ENCODE measurements at places on chromosomes 7 and 10.
A peak's percentile ranks its signal among the peaks of the same experiment; 100 is the strongest.

DNA sequence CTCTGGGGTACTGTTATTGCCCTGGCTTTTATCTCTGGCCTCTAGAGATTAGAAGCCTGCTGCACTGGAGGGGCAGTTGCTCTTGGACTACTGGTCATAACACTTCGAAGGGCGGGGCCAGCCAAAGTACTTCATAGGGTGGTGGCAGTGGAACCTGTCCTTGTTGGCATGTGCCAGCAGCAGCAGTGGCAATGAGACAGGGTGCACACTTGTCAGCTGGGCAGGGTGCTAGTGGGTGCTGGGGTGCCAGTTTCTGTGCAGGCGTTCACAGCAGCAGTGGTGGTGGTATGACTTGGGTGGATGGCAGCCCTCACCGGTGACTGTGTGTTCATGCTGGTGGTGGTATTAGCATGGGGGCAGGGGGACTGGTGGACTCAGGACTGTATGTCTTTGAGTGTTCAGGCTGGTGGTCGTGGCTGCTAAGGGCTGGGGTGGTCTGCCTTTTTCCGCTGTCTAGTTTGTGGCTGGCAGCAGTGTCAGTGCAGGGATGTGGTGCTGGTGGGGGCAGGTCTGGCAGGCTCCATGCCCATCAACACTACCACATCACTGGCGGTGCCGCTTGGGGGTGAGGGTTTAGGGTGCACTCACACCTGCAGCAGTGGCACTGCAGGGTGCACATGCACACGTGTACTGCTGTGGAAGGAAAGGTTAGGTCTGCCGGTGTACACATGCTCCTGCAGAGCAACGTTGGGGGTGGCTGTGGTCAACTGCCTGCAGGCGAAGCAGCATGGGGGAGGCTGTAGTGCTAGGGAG lies 176.1 kb upstream of the CDC14C start:
- no peak for DNase-seq

- no peak for DNase-seq
These were observed 42.4 kb upstream of the SEPTIN7 start for GRCh38 chr7:35758421-35758820.

DNA sequence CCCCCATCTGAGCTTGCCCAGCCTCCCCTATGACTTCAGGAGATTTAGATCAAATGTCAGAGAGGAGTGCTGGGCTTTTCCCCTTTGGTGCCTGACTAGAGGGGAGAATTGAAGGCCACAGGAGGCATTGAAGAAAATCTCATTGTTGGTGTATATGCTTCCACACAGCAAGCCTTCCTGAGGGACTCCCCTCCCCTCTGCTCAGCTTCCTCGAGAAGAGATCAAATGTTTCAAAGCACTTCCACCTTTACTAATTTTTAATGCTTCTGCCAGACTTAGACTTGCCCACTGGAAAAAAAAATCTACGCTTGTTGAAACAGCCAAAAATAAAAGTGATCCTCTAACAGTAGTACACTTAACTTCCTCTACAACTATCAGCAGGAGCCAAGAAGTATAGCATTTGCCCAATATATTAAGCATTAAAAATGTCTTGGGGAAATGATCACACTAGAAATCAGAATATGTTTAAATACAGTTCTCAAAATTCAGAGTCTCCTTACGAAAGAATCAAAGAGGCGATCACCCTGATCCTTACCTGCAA lies 79.3 kb downstream of the FZD1 start:
- DNase-seq, result no peak

DNA sequence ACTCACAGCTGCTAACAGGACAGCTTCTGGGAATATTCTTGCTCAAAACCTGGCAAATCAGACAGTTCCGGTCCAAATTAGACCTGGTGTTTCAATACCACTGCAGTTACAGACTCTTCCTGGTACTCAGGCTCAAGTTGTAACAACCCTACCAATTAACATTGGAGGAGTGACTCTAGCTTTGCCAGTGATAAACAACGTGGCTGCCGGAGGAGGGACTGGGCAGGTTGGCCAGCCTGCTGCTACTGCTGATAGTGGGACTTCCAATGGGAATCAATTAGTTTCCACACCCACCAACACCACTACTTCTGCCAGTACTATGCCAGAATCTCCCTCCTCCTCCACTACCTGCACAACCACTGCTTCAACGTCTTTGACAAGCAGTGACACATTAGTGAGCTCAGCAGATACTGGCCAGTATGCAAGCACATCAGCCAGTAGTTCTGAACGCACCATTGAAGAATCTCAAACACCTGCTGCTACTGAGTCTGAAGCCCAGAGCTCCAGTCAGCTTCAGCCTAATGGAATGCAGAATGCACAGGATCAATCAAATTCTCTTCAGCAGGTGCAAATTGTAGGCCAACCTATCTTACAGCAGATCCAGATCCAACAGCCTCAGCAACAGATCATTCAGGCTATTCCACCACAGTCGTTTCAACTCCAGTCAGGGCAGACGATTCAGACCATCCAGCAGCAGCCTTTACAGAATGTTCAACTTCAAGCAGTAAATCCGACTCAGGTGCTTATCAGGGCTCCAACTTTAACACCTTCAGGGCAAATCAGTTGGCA lies 2.1 kb downstream of the SP4 start:
- DNase-seq, result no peak

DNA sequence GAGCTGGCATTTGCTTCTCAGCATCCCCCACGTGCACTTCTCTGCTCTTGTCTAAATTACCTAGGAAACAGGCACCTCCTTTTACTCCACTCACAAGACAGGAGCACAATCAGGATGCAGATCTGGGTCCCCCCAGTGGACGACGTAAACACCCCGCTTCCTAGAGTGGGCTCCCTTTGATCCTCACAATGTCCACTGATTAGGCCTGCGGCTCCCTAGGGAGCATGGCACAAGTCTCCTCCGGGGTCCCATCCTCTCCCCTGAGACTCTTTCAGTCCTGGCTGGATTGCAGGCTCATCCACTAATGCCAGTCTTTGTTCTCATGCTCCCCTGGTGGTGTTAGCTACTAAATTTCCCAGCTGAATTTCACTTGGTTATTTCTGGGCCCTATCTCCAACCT lies 98.3 kb downstream of the GLI3 start:
- no peak for DNase-seq

DNA sequence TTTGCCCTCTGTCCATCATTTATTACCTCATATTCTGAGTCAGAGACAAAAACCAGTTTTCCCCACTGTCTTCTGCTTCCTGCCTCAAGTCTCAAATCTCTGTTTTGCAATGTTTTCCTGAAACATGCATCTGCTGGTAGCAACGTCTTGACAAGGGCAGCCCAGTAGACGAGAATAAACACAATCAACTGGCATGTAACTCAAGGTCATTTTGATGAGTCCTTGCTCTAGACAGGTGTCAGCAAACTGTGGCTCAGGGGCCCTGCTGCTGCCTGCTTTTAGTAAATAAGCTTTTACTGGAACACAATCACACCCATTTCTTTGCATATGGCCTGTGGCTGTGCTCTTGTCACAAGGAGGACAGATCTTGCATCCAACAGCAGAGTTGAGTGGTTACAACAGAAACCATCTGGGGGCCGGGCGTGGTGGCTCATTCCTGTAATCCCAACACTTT lies 59.8 kb downstream of the ITIH5 start:
- no peak for DNase-seq

GRCh38 chr7:157711353-157711888 lies 374.6 kb downstream of the DNAJB6 start:
- DNase-seq, result no peak

DNA sequence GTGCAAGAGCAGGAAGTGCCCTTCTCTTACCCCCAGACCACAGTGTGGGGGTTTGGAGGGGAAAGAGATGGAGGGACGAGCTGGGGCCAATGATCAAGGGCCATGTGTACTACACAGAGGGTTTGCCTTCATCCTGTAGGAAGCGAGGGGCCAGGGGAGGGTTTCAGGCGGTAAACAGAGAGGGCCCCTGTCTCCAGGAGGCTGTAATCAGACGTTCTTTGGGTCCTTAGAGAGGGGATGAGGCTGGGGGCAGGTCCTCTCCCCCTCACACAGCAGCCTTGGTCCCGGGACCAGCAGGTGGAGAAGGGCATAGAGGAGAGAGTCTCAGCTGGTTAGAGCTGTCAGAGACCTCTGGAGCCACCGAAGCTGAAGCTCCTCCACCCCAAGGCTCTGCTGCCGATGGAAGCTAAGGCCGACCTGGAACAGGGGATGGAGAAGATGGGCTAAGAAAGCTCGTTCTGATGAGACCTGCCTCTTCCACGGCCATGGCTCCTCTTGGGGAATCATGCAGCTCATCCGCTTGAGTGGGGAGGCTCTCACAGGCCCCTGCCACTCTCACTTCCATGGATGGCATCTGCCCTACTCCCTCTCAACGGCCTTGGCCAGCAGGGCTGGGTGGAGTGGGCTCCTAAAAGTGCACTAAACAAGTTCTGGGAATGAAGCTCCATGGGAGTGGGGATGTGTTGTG lies 3.5 kb downstream of the LOXL4 start:
- DNase-seq, result no peak

DNA sequence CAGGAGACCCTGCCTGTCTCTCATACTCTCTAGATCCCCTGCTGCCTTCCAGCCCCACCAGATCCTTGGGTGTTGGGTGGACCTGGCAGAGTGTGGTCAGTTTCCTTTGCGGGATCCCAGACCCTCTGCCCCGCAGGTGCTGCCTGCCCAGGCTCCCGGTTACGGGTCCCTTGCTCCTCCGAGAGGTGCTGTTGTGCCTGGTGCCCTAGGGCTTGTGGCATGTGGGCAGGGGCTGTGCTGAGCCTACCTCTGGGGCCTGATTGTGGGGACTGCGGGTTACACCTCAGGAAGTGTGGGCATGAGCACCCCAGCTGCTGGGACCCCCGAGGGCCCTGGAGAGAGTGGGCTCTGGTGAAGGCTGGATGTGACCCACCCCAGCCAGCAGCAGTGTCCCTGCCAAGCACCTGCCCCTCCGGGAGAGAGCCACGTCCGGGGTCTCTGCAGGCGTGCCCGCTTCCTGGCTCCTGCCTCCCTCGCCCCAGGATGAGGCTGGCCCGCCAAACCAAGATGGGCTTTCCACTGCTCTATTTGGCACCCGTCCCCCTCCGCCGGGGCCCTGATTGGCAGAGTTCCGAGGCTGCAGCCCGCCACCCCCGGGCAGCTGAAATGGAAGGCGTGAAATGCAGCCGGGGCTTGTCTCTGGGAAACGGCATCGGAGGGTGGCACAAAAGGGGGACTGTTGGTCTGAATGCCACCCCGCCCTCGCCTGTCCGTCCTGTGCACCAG lies 17.0 kb downstream of the CLIP2 start:
- DNase-seq, result no peak

DNA sequence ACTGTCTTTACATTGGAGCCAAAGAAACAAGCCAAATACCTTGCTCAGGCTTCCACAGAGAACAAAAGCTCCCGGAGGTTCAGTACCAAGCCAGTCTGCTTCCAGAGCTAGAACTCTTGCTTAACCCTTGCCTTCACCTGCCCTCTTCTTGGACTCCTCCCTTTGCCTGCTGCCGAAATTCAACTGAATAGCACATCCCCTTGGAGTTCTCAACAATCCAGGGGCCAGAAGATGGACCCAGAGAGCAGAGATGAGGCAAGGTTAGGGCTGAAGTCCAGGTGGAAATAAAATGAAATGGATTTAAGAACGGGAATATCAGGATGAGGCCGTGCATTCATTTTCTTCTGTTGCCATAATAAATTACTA lies 876 bp upstream of the PIK3AP1 start:
- DNase-seq, result no peak

DNA sequence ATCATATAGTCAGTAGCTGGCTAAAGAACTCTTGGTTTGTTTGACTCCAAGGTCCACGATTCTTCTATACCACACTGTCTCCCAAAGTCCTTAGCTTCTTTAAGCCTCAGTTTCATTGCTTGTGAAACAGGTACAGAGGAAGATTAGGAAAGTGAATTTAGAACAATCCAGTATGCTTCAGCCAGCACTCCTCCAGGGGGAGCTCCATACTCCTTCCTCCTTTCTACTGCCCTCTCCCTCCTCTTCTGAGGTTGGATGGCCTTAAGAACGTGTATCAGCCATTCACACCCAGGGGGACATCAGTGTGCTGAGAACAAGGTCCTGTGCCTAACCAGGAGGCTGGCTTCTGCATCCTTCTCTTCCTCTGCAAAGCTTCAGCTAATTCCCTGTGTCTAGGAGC lies 54.8 kb upstream of the CALD1 start:
- no peak for DNase-seq

DNA sequence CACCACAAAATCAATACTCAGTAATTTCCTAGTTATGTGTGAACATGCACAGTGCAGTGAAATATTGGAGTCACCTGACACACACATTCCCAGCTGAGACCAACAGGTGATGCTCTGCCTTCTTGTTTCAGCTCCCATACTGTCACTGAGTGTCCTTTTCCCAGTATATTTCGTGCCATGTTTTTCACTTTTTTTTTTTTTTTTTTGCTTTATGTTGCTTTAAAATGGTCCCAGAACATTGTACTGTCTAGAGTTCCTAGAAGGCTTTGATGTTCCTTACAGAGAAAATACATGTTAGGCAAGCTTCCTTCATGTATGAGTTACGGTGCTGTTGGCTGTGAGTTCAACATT lies 45.6 kb downstream of the ELAPOR2 start:
- no peak for DNase-seq

- no peak for DNase-seq
These were observed 10.5 kb downstream of the YME1L1 start for GRCh38 chr10:27143686-27144085.

GRCh38 chr7:93758631-93759030 lies 131.9 kb downstream of the TFPI2 start:
- DNase-seq, result no peak

- no peak for DNase-seq
These were observed 279.7 kb downstream of the CCSER2 start for GRCh38 chr10:84608126-84608525.

- DNase-seq, result no peak
These were observed 103.8 kb upstream of the AHR start for GRCh38 chr7:17194656-17195055.

DNA sequence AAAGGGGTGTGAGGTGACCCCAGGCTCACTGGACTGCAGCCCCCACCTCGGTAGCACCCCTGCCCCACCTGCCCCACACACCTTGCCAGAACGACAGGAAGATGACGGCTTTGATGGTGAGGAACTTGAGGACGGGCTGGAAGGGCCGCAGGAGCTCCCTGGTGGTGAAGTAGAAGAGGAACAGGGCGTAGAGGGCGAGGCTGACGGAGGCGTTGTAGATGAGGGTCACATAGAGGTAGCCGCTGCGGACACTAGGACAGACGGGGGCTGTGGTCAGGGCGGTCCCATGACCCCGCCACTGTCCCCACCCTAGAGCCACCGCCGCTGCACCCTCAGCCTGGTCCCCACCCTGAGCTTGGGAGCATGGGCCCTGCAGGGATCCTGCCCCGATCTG lies 7.6 kb downstream of the TMEM184A start:
- DNase-seq, result no peak

- peak; percentile 18 for DNase-seq
These were observed 42.8 kb upstream of the PRSS58 start for GRCh38 chr7:142300689-142301088.

GRCh38 chr10:49534670-49535381 lies 4.1 kb downstream of the ERCC6 start:
- DNase-seq, result no peak

DNA sequence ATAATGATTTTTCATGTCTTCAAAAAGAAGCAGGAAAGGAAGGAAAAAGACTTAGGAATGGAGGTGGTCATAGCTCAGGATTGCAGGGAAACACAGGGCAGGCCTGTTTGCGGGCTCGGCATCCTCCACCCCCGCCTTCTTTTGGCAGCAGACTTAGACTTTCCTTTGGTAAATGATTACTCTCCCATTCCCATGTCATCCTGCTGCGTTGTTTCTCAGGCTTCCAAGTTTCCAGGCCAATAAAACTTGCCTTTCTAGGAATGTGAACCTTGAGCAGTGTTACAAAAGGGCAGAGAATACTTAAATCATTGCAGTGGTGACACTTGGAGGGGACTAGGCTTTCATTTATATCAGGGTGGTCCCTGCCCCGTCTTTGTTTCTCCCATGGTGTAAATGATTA lies 34.0 kb upstream of the DGKB start:
- DNase-seq, result no peak

GRCh38 chr10:44752451-44753441 lies 158.4 kb upstream of the TMEM72 start:
- DNase-seq, result no peak

Data from stimulated activated CD4-positive, alpha-beta T cell treated with anti-CD3 and anti-CD28 coated beads, Interleukin-12 subunit alpha, Interleukin-12 subunit beta, amount 100 ng/mL, for 24 hours (primary cell).